ENCODE measurements at places on chromosomes 13 and 19.

DNA sequence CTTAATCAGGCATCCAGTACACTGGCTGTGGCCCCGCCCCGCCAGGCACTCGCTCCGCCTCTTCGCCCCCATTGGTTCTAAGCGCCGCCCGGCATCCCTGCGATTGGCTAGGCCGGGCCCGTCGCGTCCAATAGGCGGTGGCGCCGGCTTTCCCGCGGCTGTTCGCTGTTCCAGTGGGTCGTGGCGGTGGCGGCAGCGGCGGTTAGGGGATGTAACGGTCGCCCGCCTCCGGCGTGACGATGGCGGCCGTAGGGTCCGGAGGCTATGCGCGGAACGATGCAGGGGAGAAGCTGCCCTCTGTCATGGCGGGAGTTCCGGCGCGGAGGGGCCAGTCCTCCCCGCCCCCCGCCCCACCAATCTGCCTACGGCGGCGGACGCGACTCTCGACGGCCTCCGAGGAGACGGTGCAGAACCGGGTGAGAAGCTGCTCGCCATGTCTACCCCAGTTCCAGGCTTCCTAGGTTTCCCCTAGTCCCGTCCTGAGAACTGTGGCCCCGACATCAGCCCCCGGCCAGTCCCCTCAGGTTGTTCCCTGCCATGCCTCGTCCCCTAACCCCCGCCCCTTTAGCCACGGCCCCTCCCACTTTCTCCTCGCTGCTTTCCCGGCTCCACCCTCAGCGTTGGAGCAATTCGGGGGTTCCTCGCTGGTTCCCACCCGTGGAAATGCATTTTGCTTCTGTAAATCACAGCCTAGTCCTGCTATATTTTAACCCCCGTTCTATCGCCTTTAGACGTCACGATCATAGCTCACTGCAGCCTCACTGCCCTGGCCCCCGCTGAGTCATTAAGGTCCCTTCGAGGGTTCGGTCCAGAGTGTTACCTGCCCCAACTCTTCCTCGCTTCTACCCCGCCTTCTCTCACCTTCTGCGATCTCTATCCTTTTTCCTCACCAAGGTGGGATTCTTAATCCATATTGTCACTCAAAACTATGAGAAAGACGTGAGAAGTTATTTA lies at the start of gene WDR62:
WDR62 (plus strand) TSS at position 165 of the 954 bp plus-strand sequence; CDS start at position 240, 75 bp downstream.
- peak; percentile 95 for DNase-seq

DNA sequence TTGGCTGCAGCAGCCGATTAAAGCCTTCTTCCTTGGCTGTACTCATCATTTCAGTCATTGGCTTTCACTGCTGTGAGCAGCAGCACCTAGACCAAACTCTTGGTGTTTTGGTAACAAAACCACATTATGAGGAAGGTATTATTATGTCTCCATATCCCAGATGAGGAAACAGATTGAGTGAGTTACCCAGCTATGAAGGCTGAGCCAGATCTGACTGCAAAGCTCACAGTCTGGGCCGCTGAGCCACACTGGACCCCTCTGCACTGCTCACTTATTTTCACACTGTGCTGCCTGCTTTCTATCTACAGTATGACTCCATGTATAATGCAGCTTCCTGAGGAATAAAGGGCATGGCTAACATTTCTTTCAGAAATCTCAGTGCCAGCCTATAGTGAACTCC lies 24.5 kb downstream of the CRYL1 start:
- no peak for DNase-seq

GRCh38 chr19:19651076-19651475 lies 7.6 kb upstream of the GMIP start:
- DNase-seq = no peak

GRCh38 chr13:33629605-33630360 lies 188.2 kb upstream of the RFC3 start:
- DNase-seq = no peak

DNA sequence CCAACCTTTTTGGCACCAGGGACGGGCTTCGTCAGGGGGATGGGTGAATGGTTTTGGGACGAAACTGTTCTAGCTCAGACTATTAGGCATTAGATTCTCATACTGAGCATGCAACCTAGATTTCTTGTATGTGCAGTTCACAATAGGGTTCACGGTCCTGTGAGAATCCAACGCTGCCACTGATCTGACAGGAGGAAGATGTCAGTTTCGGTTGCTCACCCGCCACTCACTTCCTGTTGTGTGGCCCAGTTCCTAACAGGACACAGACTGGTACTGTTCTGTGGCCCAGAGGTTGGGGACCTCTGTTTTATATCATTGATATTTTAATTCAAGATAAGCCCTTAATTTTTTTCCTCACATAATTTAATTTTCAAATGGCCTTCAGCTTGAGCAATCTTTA lies 26.7 kb upstream of the TDRD3 start:
- DNase-seq = no peak

GRCh38 chr13:110648848-110649421 lies 33.6 kb downstream of the NAXD start:
- DNase-seq = no peak

- DNase-seq = no peak
These were observed 1.9 kb downstream of the JSRP1 start for GRCh38 chr19:2254064-2254872.

DNA sequence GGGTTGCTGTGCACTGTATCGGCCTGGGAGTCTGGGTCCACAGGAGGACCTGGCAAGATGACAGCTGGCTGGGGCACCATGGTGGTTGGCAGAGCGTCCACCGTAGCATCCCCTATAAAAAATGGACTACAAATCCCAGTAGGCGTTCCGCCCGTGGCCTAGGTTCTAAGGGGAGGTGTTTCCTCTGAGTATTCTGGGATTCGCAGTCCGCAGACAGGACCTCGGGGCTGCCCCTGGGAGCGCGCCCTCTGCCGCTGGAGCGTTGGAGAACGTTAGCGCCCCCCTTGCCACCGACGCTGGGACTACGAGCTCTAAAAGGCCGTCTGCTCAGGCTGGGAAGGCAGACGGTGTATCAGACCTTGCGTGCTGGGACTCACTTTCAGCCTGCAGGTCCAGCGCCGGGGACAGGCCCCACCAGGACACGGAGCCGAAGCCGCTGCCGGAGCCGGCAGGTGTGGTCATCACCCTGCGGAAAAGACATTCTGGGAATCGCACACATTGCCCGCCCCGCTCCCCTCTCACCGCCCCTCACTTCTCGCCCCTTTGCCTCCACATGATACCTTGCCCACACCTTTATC lies 372 bp downstream of the DNAAF3 start:
- no peak for DNase-seq

DNA sequence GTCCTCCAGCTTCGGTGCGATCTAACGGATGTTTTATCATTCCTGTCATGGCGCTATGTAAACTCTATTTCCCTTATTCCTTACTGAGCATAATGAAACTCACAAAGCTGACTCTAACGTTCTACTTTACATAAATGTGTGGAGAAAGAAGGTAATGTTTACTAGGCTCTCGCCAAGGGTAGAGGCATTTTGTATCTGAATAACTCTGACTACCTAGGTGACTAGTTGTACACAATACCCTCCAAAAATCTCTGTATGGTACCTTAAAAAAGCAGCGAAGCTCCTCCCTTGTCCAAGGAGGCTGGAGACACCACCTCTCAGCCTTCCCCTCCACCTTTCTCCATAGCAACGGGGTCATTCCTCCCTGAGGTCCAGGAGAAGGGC lies 316 bp upstream of the ZNF530 start:
- no peak for DNase-seq

GRCh38 chr13:113843864-113844556 lies 19.9 kb downstream of the GAS6 start:
- no peak for DNase-seq

DNA sequence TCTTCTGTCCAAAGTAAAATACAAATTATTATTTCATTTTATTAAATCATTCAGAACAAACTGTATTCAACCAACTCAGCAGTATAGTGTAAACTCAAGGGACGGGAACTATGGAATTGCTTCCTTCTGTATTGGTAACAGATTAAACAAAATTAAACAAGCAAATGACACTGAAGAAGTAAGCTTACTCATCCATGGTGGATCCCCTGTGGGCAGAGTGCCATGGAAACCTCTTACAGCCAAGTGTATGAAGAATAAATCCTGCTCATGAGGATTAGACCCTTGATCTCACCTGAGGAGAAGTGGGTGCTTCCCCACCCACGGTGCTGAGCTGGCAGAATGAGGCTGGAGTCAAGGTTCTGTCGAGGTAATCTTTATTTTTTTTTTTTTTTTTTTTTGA lies 18.0 kb upstream of the RFXAP start:
- no peak for DNase-seq

GRCh38 chr13:76852986-76853385 lies 33.2 kb downstream of the KCTD12 start:
- DNase-seq = no peak

- no peak for DNase-seq
These were observed 72.6 kb downstream of the SIPA1L3 start for GRCh38 chr19:37979547-37980082.

DNA sequence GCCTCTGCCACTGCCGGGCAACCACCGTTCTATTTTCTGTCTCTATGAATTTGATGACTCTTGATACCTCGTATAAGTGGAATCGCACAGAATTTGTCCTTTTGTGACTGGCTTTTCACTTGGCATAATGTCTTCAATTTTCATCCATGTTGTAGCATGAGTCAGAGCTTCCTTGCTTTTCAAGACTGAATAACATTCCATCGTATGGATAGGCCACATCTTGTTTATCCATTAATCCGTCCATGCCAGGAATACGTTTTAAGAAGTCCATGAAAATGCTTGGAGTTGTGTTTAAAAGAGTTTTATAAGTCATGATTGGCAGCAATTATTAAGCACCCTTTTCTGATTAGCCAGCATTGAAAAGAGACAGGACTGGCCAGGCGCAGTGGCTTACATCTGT lies 53.6 kb upstream of the CLDN10 start:
- DNase-seq = no peak

- DNase-seq = no peak
These were observed 809 bp downstream of the MYO1F start for GRCh38 chr19:8576273-8576993.

- DNase-seq = no peak
These were observed 83.7 kb upstream of the OBI1 start for GRCh38 chr13:78742659-78743058.

DNA sequence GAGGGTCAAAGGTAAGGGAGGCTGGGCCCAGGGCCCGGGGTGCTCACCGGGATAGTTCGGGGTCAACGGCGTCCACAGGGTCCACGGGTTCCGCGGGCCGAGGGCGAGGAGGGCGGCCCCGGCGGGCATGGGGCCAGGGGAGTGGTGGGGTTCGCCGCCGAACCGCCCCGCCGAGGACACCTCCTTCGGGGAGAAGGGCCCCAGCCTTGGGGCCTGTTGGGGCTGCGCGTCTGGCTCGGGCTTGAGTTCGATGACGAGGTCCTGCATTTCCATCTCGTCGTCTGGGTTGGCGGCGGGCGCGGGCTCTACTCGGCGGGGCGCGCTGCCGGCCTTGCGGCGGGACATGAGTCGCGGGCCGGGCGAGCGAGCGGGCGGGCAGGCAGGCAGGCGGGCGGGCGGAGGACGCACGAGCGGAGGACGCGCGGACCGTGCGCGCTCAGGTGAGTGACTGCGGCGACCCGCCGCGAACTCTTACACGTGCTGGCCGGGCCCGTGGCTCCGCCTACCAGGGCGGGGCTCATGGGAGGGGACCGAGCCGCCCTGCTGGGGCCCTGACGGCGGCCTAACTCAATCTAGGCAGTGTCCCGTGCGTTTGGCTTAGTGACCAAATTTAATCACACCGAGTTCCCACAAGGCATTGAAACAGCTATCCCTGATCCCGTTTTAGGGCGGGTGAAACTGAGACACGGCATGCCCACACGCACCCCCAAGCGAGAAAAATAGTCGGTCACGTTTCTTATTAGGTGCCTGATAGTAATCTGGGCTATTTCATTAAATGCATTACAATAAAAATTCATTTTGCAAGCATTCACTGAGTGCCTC lies at the start of gene ZNF296:
ZNF296 (minus strand) TSS at position 450 of the 822 bp plus-strand sequence; CDS start at position 345, 105 bp downstream.
- no peak for DNase-seq

- DNase-seq = no peak
These were observed 2.8 kb downstream of the ACP5 start for GRCh38 chr19:11574689-11575088.

GRCh38 chr13:21930536-21930935 lies 259.7 kb downstream of the FGF9 start:
- no peak for DNase-seq

- DNase-seq = no peak
These were observed 61.2 kb downstream of the RFC3 start for GRCh38 chr13:33879118-33879517.

GRCh38 chr13:71607575-71607974 lies 259.4 kb downstream of the DACH1 start:
- DNase-seq = no peak

GRCh38 chr13:92806215-92806614 lies 420.4 kb upstream of the GPC6 start:
- DNase-seq = no peak

- DNase-seq = no peak
These were observed 1.0 kb downstream of the IFT88 start for GRCh38 chr13:20567881-20568528.

- no peak for DNase-seq
These were observed 166.8 kb downstream of the DCT start for GRCh38 chr13:94312511-94313216.

- DNase-seq = no peak
These were observed 6.9 kb downstream of the S1PR5 start for GRCh38 chr19:10510301-10510802.

DNA sequence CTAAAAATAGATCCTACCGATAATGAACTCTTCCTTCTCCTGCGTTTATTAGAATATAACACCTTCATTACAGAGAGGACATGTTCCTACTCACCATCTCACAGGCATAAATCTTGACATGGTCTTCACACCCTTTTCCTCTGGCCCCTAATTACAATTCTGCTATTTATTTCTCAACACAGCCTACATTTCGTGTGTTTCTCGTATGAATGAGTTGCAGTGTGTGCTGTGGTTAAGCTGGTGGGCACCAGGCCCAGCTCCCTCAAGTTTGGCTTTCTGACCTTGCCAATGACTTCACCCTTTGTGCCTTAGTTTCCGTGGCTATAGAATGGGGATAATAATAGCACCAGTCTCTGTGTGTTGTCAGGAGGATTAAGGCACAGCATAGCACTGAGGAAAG lies 12.3 kb upstream of the KATNAL1 start:
- no peak for DNase-seq

GRCh38 chr19:55384131-55384919 lies at the start of gene TMEM238:
Gene TMEM238, minus strand, starts transcription at chr19:55384292. Its CDS starts 33 bp downstream, at chr19:55384259.
- DNase-seq = no peak

DNA sequence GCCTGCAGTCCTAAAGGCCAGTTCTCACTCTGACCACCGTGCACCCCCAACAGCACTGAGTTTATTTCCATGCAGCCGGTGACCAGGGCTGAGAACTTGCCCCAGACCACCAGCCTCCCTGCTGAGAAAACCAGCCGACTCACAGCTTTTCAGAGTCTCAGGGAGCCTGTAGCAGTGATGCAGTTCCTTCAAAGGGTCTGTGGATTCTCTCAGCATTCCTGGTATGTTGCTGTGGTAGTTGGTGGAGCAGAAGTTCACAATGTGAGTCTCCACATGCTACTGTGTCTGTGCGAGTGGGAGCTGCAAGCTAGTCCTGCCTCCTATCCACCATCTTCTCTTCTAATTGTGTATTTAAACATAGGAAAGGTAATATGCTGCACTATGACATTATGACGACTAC lies 254.9 kb upstream of the KLF12 start:
- DNase-seq = no peak

GRCh38 chr19:43534816-43535761 lies 2.1 kb downstream of the ZNF575 start:
- peak; percentile 32 for DNase-seq

GRCh38 chr13:100789481-100789880 lies 114.9 kb upstream of the TMTC4 start:
- peak; percentile 50 for DNase-seq
